ENCODE measurements at places on chromosomes 1 and 21.
A peak's percentile ranks its signal among the peaks of the same experiment; 100 is the strongest.

DNA sequence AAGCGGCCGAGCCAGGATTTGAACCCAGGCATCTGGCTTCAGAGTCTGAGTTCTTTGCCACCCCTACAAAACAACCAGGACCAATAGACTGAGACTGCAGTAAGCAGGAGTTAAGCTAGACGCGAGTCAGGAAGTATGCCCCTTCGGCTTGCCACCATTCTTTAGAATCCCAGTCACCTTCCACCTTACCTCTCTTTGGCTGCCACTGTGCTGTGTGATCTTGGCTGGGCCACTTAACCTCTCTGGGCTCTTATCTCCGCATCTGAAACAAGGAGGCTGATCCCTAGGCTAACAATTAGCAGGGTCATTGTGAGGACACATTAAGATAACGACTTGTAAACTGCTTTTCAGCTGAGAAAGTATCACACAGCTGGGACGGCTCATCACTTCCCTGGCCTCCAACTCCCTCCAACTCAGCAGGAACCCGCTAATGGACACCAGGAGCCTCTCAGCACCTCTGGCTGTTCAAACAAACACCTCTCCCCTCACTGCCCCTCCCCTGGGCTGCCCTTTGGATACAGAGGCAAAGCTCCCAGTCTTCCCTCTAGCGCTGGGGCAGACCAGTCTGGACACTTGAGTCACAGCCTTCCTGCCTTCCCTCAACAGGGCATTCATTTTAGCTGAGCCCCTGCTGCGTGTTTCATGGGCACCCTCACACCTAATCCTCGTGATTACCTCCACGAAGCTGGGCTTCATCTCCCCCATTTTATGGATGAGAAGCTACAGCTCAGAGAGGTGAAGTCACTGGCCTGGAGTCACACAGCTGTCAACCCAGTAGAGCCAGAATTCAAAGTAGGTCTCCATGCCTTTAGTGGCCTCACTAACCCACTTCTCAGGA is 83.2 kb downstream of the CAMK2N1 start:
- H3K4me1 ChIP-seq, result peaks cover 15% of the 10 kb centered on the region
- H3K27me3 ChIP-seq, result peaks cover 8% of the 10 kb centered on the region
- no peak overlapping the region for H3K4me3 ChIP-seq

GRCh38 chr1:244053831-244054230 is 2.7 kb downstream of the ZBTB18 start:
- peaks cover 9% of the 10 kb centered on the region for H3K27me3 ChIP-seq
- H3K27ac ChIP-seq, result no peak overlapping the region
- no peak for DNase-seq
- H3K4me3 ChIP-seq, result no peak overlapping the region
- peaks cover 9% of the 10 kb centered on the region for H3K4me1 ChIP-seq
- peaks cover 9% of the 10 kb centered on the region for H3K36me3 ChIP-seq

GRCh38 chr1:29539971-29540370 is 303.6 kb downstream of the PTPRU start:
- no peak for DNase-seq
- H3K27ac ChIP-seq, result no peak overlapping the region
- H3K27me3 ChIP-seq, result peaks cover 9% of the 10 kb centered on the region
- no peak overlapping the region for H3K4me3 ChIP-seq

DNA sequence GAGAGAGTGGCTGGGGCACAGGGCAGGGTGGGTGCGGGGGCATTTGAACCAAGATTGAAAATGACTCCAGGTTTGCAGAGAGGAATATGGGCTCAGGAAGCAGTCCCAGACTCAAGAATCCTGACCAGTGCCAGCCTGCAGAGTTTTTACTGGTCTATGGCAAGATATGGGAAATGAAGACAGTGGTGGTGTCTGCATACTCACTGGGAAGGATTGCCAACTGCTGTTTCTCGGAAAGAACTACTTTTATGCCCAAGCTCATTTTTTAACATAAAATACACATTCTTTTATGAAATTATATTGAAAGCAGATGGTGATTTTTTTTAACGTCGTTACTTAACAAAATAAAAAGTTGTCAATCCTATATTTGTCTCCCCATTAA is 401.8 kb downstream of the CAMTA1 start:
- H3K36me3 ChIP-seq, result no peaks in the 10 kb centered on the region
- H3K4me3 ChIP-seq, result no peak overlapping the region
- H3K27ac ChIP-seq, result no peak overlapping the region
- H3K27me3 ChIP-seq, result no peaks in the 10 kb centered on the region
- H3K4me1 ChIP-seq, result no peaks in the 10 kb centered on the region
- DNase-seq, result no peak

- no peaks in the 10 kb centered on the region for H3K27me3 ChIP-seq
- H3K36me3 ChIP-seq, result no peaks in the 10 kb centered on the region
- no peak overlapping the region for H3K27ac ChIP-seq
- DNase-seq, result peak; percentile 26
- peaks cover 44% of the 10 kb centered on the region for H3K4me1 ChIP-seq
Measured at GRCh38 chr1:221991221-221991620, 249.3 kb upstream of the DUSP10 start.

- H3K4me1 ChIP-seq, result peaks cover 14% of the 10 kb centered on the region
- no peak overlapping the region for H3K4me3 ChIP-seq
- no peaks in the 10 kb centered on the region for H3K27me3 ChIP-seq
Measured at GRCh38 chr1:30704271-30704670, 19.1 kb downstream of the MATN1 start.

- H3K36me3 ChIP-seq, result no peaks in the 10 kb centered on the region
- DNase-seq, result no peak
- H3K27ac ChIP-seq, result peak overlapping the region; percentile 68
- peak overlapping the region; percentile 86 for H3K4me3 ChIP-seq
- H3K4me1 ChIP-seq, result peaks cover 6% of the 10 kb centered on the region
Measured at GRCh38 chr1:65068202-65069010, 79.6 kb upstream of the AK4 start.

DNA sequence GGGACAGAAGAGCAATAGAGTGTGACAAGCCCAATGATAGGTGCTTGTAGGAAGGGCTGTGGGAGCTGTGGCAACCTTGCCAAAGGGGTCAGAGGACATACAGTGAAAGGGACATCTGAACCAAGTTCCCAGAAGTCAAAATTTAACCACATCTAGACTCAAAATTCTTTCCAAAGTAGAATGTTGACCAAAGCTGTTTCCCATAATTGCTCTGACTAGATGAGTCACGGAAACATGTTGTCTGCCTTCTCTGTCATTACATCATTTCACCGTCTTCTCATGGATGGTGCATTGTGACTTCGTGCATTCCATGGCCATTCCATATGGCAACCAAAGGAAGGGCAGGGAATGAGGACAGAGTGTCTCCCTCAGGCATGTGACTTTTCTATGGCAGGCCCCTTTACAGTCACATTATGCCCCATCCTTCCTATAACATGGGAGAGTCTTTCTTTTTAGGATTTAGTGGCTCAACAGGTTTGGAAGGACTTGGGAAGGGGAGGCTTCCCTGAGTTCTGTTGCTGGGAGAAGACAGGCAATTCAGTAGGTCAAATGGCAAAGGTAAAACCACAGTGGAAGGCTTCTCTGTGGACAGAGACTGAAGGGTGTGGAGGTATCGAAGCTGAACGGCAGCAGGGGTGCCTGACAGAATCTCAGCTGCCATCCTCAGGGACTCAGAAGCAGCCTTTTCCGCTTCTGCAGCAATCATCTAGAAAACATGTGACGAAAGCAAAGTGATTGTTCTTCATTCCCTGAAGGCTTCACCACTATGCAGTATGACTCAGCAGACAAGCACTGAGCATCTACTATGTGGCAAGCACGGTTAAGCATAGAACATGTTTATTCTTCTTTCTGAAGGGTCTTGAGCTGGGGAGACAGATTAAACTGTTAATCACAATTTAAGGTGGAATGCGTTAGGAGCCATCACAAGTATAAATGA is 24.7 kb downstream of the NPHS2 start:
- peak; percentile 23 for DNase-seq
- H3K4me1 ChIP-seq, result peaks cover 5% of the 10 kb centered on the region
- H3K27me3 ChIP-seq, result no peaks in the 10 kb centered on the region
- H3K4me3 ChIP-seq, result no peak overlapping the region
- H3K36me3 ChIP-seq, result no peaks in the 10 kb centered on the region
